Mammary epithelial cell (primary cell): ENCODE measurements at places on chromosomes 16 and 17.

GRCh38 chr17:75754378-75755204 lies 10.4 kb downstream of the GALK1 start:
- DNase-seq: no peak

GRCh38 chr16:1298406-1298805 lies 11.0 kb upstream of the UBE2I start:
- DNase-seq: no peak

DNA sequence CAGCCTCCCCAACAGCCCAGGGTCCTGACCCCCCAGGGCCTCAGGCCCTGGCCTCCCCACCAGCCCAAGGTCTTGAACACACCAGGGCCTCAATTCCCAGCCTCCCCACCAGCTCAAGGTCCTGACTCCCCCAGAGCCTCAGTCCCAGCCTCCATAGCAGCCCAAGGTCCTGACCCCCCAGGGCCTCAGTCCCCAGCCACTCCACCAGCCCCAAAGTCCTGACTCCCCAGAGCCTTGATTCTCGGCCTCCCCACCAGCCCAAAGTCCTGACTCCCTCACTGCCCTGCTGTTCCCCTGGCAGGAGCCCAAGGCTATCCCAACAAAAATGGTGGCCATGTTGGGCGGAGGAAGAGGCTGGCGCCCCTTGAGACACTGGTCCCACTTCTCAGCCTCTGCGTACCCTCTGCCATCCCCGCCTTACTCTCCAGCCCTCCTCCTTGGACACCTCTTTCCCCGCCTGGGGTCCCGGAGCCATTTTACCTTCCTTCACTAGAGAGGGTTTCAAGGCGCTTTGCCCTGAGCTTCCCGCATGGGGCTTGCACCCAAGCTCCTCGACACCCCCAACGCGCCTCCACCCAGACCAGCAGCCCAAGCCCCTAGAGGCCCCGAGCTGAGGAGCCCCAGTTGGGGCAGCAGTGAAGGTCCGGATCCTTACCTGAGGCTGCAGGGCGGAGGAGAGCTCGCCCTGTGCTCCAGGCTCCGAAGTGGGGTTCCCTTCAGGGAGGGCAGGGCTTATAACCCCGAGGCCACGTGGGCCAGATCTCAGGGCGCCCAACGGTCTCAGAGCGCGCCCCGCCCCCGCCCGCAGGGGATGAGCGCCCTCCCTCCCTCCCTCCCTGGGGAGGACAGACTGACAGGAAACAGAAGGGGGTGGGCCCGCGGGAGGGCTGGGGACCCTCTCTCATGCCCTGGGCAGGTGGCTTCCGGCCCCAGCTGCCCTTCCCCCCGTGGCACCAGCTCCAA lies 3.5 kb upstream of the TSPOAP1 start:
- no peak for DNase-seq

DNA sequence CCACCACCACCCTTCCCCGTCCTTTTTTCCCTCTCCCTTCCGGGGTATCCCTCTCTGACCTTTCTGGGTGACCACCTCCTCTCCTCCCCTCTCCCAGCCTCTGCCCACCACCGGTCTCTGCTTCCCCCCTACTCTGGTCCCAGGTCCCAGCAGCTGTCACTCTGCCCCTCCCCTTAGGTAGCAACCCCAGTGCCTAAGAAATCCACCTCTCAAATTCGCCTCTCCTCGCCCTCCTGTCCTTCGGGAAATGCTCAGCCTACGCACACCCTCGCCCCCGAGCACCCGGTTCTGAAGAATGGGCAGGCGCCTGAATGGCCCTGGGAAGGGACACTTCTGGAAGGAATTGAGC lies 775 bp upstream of the SP6 start:
- no peak for DNase-seq

DNA sequence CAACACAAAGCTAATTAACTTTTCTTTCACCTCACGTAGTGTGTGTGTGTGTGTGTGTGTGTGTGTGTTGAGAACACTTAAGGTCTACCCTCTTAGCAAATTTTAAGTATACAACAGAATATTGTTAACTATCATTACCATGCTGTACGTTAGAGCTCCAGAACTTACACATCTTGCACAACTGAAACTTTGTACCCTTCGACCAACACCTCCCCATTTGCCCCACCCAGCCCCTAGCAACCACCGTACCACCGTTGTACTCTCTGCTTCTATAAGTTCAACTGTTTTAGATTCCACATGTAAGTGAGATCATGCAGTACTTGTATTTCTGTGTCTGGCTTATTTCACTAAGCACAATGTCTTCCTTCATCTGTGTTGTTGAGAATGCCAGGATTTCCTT lies 28.1 kb upstream of the MLYCD start:
- no peak for DNase-seq

- no peak for DNase-seq
These were observed 78.5 kb downstream of the NOS2 start for GRCh38 chr17:27721797-27722196.

DNA sequence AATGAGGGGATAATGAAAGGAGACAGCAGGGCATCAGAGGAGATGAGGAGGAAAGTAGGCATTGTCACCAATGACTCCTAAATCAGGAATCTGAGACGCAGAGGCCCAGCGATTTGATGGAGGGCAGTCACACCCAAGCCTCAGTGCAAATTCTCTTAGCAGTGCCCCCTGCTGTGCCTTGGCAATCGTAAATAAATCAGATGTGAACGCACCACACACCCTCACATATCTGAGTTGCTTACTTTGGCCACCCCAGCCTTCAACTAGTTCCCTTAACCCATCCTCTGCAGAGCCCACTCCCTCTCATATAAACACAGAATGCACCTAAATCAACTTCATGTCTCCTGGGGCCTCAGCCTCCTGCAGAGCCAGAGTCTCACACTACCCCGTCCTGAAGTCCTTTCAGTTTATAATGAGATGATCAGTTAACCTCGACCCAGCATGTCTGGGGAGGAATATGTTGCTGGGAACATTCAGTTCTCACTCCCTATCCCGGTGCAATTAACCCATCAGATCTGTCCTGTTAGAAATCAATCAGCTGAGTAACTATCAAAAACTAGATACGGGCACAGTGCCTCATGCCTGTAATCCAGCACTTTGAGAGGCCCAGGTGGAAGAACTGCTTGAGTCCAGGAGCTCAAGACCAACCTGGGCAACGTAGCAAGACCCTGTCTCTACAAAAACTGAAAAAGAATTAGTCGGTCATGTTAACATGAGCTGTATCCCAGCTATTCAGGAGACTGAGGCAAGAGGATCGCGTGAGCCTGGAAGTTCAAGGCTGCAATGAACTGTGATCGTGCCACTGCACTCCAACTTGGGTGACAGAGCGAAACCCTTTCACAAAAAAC lies 78.4 kb downstream of the SLC39A11 start:
- no peak for DNase-seq

- DNase-seq: no peak
These were observed 31.8 kb downstream of the PRKCB start for GRCh38 chr16:23867566-23867965.

DNA sequence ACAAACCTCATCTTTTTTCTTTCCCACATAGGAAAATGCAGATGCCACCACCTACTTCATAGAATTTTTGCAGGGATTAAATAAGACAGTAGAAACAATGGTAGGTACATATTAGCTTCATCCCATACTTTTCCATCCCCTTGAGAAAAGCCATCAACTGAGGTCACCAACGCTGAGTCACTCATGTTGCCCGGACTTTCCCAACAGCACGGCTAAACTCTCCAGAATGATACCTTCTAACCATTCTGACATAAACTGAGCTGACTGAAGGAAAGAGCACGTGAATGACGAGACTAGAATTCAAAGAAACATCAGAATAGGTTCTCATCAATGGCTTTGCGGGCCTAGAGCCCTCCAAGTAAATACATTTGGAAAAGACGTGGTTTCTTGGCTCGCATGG lies 146.0 kb upstream of the RCVRN start:
- no peak for DNase-seq

DNA sequence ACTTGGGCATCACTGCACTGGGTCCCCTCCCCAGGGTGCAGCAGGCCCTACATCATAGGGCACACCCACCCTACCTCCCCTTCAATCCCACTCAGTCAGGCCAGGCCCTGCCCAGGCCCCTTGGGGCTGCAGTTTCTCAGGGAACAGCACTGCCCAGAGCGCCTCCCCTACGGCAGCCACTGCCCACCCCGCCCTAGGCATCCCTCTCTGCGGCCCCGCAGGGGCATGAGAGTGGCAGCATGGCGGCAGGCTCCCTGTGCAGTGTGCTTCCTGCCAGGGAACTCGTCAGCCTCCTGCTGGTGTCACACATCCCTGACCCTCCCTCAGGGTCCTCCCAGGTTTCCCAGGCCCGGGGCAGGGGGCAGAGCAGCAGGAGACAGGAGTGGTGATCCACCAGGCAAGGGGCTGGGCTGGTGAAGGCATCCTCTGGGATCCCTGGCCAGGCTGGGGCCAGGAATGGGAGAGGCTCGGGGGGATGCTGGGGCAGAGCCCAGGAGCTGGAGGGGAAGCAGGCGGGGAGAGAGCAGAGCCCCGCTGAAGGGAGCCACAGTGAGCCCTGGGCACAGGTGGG lies 16.2 kb upstream of the BAHCC1 start:
- DNase-seq: no peak

DNA sequence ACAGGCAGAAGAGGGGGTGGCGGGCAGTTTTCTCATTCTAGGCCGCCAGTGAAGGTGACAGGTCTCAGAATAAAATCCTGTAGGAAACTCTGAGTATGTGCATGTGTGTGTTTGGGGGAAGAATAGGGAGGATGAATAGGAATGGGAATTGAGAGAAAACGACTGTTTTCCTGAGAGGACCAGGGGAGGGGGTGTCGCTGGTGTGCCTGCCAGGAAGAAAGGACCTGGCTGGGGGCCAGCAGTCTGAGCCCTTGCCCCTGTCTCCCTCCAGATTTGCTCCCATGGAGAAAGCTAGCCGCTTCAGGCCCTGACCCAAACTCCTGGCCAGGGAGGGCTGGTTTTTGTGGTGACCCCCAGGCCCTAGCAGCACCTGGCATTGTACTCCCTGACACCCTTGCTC lies 14.4 kb downstream of the C17orf50 start:
- DNase-seq: no peak

GRCh38 chr16:8882725-8883377 lies 700 bp downstream of the LITAFD start:
- no peak for DNase-seq

DNA sequence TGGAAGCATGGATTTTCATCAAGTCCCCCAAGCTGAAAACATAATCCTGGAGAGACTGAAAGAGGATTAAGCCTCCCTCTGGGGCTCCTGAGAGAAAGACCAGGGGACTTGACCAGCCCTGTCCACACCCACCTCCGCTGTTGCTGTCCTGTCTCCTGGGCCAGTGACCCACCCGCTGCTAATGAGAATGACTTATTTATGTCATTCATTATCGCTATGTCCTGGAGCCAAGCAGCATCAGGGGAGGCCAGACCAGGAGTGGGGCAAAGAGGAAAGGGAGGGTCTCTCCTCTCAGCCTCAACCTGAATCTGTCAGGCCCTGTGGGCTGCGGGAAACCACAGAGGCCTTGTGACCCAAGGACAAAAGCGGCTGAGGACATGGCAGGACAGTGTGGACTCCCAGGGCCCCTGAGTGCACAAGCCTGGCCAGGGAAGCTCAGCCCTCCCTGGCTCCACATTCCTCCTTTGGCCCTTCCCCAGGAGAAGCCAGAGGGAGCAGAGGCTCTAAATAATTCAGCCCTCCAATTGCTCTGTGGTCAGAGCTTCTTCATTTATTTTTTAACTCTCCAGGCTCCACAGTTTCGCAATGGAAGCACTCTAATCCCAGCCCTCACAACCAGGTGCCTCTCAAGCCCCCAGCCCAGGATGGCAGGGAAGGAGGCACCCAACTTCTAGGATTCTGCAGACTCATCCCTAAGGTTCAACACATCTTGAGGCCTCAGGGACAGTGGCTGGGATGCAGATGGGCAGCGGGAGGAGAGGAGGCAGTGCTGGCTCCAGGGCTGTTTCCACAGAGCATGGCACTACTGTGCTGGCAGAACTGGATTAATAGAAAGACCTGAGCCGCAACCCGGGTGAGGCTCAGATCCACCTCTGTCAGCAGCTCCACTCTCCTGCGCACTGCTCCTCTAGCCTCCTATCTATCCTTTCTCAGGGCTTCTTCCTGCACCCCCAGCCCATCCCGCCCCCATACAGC lies 19.1 kb downstream of the CUEDC1 start:
- DNase-seq: no peak
